ENCODE measurements at places on chromosomes 3 and 15.

DNA sequence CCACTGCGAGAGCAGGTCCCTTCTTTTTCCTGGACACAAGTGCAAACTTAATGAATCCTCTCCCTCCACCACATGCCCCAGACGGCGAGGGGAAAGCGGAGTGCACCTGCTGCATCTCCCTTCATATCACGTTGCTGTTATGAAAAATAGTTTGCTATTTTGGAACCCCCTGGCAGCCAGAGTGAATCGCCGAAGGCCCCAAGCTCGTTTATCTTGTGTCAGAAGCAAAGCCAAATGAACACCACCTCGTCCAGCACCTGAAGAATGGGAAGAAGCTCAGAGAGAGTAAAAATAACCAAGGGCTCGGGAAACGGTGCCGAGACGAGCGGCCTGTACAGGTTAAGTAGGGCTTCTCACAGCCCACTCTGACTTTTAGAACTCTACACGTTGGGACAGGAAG, 394.6 kb upstream of the RORA start:
- no peak for DNase-seq

GRCh38 chr3:28816017-28816416, 464.9 kb upstream of the RBMS3 start:
- no peak for DNase-seq

DNA sequence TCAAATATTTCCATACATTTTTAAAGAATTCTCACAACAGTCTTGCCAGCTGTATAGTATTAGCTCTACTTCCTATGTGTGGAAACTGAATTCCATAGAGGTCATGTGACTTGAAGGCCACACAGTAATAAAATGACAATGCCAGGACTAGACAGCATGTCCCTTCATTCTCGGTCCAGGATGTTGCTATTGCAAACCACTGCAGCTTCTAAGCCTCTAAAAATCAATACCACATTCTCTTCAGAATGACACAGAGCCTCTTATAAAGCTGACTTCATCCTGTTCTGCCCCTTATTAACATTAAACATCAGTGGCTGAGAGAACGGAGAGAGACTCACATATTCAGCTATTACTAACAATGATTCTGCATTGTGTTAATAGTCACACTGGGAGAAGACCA, 240.3 kb upstream of the PEX5L start:
- no peak for DNase-seq

DNA sequence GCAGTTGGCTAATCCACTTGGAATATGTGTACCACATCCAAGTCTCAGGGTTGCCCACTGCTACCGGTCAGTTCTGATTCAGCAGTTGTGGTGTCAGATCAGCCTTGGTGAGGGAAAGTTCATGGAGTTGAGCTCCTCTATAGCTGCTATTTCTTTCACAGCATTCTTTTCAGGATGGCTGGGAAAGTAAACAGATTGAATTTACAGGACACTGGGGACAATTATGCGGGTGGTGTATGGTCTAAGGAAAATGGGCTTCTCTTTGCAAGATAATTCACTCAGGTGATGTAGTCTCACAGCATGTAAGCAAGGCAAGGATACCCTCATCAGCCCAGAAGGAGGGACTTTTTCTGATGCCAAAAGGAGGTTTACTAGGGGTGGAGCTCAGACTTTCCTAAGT, 249.9 kb downstream of the DOCK3 start:
- peak; percentile 42 for DNase-seq

- no peak for DNase-seq
Observed at GRCh38 chr3:169668957-169669741, 5.6 kb upstream of the MECOM start.

DNA sequence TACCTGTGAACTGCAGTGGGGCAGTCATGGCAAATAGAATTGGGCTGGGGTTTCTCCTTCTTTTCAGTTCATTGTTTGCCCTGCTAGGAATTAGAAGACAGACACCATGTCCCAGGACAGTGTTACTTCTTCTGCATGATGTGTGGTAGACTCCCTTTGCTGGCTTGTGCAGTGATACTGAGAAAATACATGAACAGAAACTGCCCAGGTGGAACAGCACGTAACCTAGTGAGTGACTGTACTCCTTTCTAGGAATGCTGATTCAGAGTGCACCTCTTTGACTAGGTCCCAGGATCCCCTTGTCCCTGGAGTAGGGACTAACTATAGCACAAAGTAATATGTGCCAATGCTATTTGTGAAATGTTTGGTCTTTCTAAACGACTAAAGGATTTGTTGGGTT, 10.7 kb upstream of the SLC22A13 start:
- DNase-seq: no peak

DNA sequence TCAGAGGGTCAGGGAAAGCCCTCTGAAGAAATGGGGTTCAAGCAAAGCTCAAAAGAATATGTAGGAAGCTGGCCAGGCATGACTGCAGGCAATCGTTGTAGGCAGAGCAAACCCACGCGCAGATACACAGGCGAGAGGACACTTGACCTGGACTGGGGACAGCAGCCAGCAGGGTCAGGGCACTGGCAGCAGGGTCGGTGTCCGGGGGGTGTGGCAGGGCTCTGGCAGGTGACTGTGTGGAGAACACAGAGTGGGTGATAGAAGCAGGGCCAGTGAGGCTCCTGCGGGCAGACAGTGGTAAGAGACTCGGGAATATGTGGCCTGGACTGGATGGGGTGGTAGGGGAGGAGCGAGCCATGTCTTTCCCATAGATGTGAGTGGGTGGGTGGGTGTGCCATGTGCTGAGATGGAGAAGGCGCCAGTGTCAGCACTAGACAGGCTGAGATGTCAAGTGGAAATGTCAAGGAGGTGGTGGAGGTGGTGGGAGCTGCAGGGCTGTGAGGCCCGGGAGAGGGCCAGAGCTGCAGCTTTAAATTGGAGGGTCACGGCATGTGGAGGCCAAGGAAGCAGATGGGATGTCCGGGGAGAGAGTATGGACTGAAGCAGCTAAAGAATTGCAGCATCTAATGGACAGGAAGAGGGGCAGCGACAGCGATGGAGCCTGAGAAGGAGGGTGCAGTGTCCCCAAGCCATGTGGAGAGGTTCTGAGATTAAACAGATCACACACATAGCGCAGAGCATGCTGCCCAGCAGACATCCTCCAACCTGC, 13.4 kb downstream of the TMEM43 start:
- DNase-seq: no peak

DNA sequence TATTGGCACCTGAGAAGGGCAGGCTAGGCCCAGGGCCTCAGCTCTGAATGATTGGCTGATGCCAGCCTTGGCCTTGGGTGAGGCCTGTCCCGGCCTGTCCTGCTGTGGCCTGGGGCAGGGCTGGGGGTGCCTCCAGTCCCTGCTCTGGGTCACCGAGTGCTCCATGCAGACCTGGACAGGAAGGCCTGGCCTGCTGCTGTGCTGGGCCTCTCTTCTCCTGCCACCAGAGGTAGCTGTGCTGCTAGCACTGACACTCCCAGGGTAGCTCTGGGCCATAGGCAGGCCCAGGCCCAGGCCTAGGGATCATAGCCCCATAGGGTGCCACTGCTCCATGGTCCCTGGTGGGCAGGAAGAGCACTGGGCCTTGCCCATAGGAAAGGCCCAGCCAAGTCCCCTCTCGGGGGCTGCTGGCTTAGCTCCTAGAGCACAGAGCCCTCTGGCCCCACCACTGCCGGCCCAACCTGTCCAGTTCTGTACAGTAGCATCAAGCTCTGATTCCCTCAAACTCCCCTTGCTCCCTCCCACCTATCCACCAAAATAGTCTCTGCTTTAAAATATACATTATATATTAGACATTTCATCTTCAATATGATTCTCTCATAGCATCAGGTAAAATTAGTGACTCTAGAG, 18.2 kb downstream of the ABTB1 start:
- no peak for DNase-seq

DNA sequence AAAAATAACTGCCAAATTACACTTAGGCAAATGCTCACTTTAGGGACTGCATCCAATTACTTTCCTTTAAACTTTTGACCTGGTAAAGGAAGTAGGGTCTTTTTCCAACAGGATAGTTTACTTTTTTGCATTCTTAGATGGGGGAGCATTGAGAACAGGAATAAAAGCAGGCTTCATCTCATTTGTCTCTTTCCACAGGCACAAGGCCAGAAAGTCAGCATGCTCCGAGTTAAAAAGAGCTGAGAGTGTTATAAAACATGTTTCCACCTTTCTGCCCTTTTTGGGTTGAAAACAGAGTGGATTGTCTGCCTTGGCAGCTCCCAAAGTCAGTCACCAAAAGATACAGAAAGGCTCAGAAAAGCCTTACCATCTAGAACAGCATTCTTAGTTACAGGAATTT, 404.9 kb upstream of the ALCAM start:
- DNase-seq: no peak

GRCh38 chr3:31713816-31714215, 181.1 kb downstream of the STT3B start:
- DNase-seq: no peak

DNA sequence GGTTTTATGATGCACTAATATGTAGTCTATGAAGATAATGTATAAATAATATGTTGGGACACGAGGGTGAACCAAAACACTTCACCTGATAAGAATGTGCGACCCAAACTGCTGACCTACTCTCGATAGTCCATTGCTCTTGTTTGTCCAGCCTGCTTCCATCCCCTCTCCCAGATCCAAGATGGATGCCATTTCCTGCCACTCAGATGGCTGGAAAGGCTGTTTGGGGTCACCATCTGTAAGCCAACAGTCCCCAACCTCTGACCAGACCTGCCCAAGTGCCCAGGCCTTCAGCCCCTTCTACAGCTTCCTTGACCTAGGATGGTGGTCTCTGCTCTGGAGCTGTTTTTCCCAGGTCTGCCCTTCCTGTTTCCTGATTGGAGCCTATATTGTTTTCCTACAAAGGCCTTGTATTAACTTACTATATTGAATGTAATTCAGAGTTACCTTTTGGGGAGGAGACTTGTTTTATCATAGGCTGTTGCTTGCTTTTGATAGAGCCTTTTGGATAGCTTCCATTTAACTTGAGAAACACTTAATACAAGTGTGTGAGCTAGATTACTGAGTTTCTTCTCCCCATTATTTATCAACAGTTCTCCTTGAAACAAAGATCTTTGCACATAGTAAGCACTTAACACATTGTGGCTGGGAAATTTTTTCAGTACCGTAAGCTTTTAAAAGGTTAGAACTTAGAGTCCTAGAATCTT, 5.0 kb upstream of the PAQR9 start:
- DNase-seq: no peak

All from iPS DF 19.7 (cell line).